ENCODE measurements at places on chromosomes 12 and 14.
A peak's percentile ranks its signal among the peaks of the same experiment; 100 is the strongest.

GRCh38 chr12:128259556-128260070 is 7.4 kb upstream of the TMEM132C start:
- no peak overlapping the region for H3K27ac ChIP-seq
- H3K36me3 ChIP-seq = no peaks in the 10 kb centered on the region
- peak; percentile 15 for DNase-seq
- no peaks in the 10 kb centered on the region for H3K4me1 ChIP-seq
- peaks cover 4% of the 10 kb centered on the region for H3K27me3 ChIP-seq
- no peak overlapping the region for H3K4me3 ChIP-seq

GRCh38 chr12:43131301-43131700 is 420.7 kb downstream of the ADAMTS20 start:
- no peak overlapping the region for H3K4me3 ChIP-seq
- H3K36me3 ChIP-seq = no peaks in the 10 kb centered on the region
- no peaks in the 10 kb centered on the region for H3K27me3 ChIP-seq
- no peaks in the 10 kb centered on the region for H3K4me1 ChIP-seq
- H3K27ac ChIP-seq = no peak overlapping the region

- H3K4me1 ChIP-seq = no peaks in the 10 kb centered on the region
- H3K27me3 ChIP-seq = no peaks in the 10 kb centered on the region
- no peak overlapping the region for H3K4me3 ChIP-seq
- no peak overlapping the region for H3K27ac ChIP-seq
- peak; percentile 16 for DNase-seq
These were observed 98.7 kb downstream of the GAS2L3 start for GRCh38 chr12:100672075-100672592.

GRCh38 chr12:121260091-121260490 is 36.4 kb downstream of the CAMKK2 start:
- DNase-seq = no peak
- H3K36me3 ChIP-seq = peaks cover 6% of the 10 kb centered on the region
- H3K4me1 ChIP-seq = no peaks in the 10 kb centered on the region
- no peak overlapping the region for H3K4me3 ChIP-seq
- no peaks in the 10 kb centered on the region for H3K27me3 ChIP-seq

DNA sequence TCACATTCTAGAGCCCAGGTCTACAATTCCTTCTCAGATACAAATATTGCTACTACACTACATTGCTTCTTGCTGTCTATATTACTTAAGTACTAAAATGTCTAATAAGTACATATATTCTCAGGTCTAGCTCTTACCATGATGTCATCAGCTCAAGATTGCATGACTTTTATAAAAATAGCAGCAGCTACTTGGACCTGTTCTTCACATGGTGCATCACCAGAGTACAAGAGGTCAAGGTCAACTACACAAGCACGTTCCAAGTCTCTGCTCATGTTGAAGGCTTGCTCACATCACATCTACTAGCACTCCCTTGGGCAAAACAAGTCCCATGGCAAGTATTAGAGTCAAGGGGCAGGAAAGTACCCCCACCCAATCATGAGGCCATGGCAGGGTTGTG is 465.6 kb downstream of the MED13L start:
- H3K27ac ChIP-seq = no peak overlapping the region
- no peaks in the 10 kb centered on the region for H3K36me3 ChIP-seq
- H3K4me1 ChIP-seq = no peaks in the 10 kb centered on the region
- H3K4me3 ChIP-seq = no peak overlapping the region
- no peaks in the 10 kb centered on the region for H3K27me3 ChIP-seq
- DNase-seq = no peak

DNA sequence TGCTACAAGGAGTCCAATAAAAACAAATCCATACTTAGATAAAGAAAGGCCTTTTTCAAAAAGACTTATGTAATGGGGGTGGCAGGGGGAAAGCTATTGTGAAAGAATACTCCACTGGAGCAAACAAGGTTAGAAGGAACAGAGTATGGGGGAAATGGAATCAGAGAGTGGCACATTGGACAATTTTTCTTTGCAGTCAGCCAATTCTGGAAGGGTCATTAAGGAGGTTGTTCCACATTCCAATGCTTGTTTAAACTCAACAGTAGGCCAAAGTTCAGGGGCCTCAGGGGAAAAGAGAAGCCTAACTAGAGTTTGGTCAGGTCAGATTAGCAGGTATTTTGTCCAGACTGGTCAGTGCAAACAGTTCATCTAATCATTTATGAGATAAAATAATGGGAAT is 105.2 kb upstream of the RESF1 start:
- H3K4me3 ChIP-seq = no peak overlapping the region
- H3K27me3 ChIP-seq = no peaks in the 10 kb centered on the region
- no peak for DNase-seq
- no peaks in the 10 kb centered on the region for H3K36me3 ChIP-seq
- H3K27ac ChIP-seq = no peak overlapping the region
- peaks cover 1% of the 10 kb centered on the region for H3K4me1 ChIP-seq

- peaks cover 4% of the 10 kb centered on the region for H3K27me3 ChIP-seq
- H3K27ac ChIP-seq = no peak overlapping the region
- no peaks in the 10 kb centered on the region for H3K36me3 ChIP-seq
- no peaks in the 10 kb centered on the region for H3K4me1 ChIP-seq
- DNase-seq = no peak
- H3K4me3 ChIP-seq = no peak overlapping the region
These were observed 12.0 kb downstream of the KRT5 start for GRCh38 chr12:52508211-52508610.

DNA sequence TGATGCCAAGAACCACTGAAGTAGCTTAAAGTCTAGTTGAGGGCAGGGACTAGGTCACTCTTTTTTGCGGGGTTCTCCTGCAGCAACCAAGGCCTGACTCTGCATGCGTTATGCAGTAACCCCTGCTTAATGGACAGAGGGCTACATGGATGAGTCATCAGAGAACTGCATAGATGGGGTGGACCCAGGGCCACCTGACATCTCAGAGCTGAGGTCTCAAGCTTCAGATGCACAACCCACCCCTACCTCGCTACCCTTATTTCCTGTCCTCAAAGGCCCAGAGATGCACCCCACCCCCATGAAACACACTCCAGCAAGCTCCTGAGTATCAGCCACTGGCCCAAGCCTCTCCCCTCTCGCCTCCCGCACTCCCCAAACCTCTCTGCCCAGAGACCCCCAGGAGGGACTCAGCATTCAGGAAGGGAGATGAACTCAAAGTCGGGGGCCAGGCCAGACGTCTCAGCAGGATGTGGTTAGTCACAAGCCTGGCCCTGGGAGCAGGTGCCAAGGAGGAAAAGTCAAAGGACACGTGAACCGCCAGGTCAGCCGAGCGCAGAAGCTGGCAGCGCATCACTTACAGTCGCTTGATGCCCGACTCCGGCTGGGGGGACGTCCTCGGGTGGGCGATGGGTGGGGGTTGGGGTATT is 25.8 kb downstream of the SNRNP35 start:
- no peak overlapping the region for H3K27ac ChIP-seq
- no peaks in the 10 kb centered on the region for H3K27me3 ChIP-seq
- H3K36me3 ChIP-seq = no peaks in the 10 kb centered on the region
- no peak for DNase-seq
- H3K4me1 ChIP-seq = peaks cover 4% of the 10 kb centered on the region

DNA sequence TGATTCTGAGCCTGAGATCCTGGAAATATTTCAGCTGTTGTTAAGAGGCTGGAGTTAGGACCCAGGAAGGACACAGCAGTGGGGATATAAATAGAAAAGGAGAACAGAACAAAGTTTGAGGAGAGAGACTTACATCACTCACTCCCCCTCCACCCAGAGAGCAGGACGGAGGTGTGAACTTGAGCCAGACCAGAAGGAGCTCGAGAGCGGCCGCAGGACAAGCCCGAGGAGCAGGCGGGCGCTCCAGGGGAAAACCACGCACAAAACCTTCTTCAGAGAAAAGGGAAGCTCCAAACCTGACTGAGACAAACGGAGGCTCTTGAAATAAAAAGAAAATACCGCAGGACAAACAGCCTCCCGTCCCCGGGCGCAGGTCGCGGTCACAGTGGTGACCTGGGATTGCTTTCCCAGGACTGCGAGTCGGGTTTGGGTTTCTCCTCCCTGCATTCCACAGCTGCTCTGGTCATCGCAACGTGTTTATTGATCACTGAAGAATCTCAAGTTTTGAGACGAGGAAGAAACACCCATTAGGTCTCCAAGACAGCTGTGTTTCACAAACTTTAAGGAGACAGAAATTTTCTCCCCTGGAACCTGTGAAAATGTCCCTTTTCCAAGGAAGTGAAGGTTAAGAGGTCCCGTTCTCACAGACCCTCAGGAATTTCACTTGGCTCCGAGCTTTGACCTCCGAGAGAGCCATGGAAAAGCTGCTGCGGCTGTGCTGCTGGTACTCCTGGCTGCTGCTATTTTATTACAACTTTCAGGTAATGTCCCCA is at the start of gene ADGRD1:
Gene ADGRD1 (plus strand): TSS at position 137 of the 773 bp plus-strand sequence. CDS start 559 bp downstream, at position 696.
- no peaks in the 10 kb centered on the region for H3K36me3 ChIP-seq
- H3K27me3 ChIP-seq = peaks cover 23% of the 10 kb centered on the region
- H3K27ac ChIP-seq = no peak within 1 kb of the TSS
- H3K4me1 ChIP-seq = peaks cover 17% of the 10 kb centered on the region

DNA sequence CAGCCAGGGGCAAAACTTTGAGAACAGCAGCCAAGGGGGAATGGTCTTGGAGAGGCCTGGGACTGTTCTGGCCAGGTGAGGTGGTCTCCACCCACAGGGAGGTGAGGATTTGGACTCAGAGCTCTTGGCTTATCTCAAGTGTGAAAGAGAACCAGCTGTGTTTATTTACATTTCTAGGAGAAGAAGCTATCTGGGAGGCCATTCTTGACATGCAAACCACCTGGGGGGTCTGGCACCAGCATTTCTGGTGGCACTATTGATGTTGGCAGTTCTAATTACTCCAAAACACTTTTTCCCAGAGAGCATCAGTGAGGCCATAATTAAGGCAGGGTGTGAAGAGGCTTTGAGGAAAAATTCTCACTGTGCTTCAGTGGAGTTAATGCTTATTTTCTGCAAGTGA is 95.1 kb downstream of the CAND1 start:
- no peaks in the 10 kb centered on the region for H3K36me3 ChIP-seq
- H3K27ac ChIP-seq = no peak overlapping the region
- no peaks in the 10 kb centered on the region for H3K4me1 ChIP-seq
- DNase-seq = no peak
- H3K27me3 ChIP-seq = no peaks in the 10 kb centered on the region

GRCh38 chr12:24360907-24361306 is 411.4 kb upstream of the SOX5 start:
- no peaks in the 10 kb centered on the region for H3K36me3 ChIP-seq
- DNase-seq = peak; percentile 25
- no peak overlapping the region for H3K4me3 ChIP-seq
- peaks cover 29% of the 10 kb centered on the region for H3K4me1 ChIP-seq
- H3K27me3 ChIP-seq = no peaks in the 10 kb centered on the region
- peak overlapping the region; percentile 58 for H3K27ac ChIP-seq

DNA sequence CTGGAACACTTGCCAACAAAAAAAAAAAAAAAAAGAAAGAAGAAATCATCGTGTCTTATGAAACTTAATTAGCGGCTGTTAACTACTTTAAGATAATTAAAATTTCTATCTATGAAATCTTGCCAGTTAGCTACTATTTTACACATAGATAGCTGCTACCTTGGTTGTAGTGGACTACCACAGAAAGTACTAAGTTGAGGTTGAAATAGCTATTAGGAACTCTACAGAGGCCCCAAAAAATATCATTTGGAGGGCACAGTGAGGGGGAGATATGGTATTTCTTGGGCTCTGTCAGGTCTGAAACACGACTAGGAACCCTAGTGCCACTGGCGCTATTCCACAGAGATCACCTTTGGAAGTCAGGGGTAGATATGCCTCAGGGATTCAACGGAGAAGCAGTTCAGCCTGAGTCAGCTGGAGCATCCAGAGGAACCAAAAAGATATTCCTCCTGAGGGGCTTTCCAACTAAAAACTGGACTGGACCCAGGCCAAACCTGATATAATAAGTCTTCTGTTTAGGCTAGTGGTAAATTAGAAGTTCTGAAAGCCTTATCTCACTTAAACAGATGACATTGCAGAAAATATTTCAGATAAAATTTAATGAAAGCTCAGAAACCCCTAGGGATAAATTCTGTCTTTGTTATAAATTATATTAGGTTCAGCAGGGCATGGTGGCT is 126.1 kb downstream of the EPS8 start:
- H3K27me3 ChIP-seq = no peaks in the 10 kb centered on the region
- no peak overlapping the region for H3K27ac ChIP-seq
- no peaks in the 10 kb centered on the region for H3K36me3 ChIP-seq
- H3K4me3 ChIP-seq = no peak overlapping the region

DNA sequence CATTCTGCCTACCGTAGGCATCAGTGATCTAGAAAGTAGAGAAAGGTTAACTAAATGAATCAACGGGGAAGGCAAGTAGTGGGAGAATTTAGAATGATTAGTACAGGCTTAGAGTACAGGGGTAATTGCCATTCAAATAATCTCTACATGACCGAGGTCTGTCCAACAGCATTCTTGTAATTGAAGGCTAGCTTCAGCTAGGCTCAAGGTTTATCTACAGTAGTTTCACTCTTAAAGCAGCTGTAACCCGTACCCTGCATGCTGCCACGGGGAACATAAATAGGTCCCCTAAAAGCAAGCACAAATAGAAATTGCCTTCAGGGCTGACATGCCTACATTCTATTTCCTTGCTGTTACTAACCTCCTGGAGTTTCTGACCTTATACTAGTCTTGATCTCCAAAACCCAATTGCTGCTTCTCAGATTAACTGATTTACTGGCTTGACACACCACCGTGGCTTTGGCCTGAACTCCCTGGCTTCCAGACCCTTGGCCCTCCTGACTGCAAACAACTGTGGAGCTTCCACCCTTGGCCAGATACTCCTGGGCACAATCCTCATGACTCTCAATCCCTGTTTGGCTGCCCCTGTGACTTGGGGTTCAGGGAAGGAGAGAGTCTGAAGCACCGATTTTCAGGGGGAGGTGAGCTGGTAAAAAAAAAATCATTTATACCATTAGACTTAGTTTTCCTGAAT is 242.1 kb upstream of the FOXN3 start:
- no peaks in the 10 kb centered on the region for H3K4me1 ChIP-seq
- H3K27me3 ChIP-seq = no peaks in the 10 kb centered on the region
- no peaks in the 10 kb centered on the region for H3K36me3 ChIP-seq
- no peak overlapping the region for H3K4me3 ChIP-seq
- no peak overlapping the region for H3K27ac ChIP-seq
- DNase-seq = no peak

- no peak overlapping the region for H3K4me3 ChIP-seq
- H3K4me1 ChIP-seq = peaks cover 4% of the 10 kb centered on the region
- no peak overlapping the region for H3K27ac ChIP-seq
These were observed 121.0 kb downstream of the FBXL14 start for GRCh38 chr12:1473418-1473817.

GRCh38 chr12:54004841-54005530 is 3.8 kb upstream of the HOXC8 start:
- peaks cover 70% of the 10 kb centered on the region for H3K27me3 ChIP-seq
- no peak overlapping the region for H3K4me3 ChIP-seq
- H3K4me1 ChIP-seq = peaks cover 59% of the 10 kb centered on the region
- no peak overlapping the region for H3K27ac ChIP-seq
- peak; percentile 36 for DNase-seq
